ENCODE measurements at places on chromosomes 11 and 22.

DNA sequence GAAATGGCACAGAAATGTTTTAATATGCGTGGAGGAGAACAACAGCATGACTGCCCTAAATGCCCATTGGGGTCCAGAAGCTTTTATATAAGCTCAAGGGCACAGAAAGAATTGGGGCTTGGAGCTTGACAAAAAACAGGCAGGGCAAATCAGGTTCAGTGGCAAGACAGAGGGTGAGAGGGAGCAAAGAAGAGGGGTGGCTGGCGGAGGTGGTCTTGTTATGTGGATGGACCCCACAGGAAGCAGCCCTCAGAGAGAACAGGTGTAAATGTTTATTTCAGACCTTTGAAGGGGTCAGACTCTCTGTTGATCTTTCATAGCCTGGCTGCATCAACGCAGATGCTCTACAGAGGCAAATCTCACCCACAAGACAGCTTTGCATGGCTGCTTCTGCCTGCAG, 213.1 kb upstream of the B3GAT1 start:
- DNase-seq = no peak

DNA sequence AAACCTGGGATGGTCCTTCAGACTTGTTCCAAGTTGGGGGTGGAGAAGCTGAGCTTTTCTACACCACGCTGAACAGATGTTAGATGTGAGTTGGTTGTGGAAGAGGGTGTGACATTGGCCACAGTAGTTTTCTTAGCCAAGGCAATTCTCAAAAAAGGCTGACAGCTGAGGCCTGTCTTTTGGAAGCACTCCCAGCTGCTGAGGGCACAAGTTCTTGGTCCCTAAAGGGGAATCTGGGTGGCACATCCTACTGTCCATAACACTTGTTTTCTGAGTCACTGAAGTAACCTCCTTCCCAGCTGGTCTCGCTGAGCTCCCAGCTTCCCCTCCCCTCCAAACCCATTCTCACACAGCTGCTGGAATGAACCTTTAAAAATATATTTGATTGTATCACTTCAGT, 375.7 kb upstream of the KIRREL3 start:
- DNase-seq = no peak

GRCh38 chr11:133934599-133935550, 21.9 kb downstream of the IGSF9B start:
- peak; percentile 70 for DNase-seq

GRCh38 chr22:47802421-47802820, 1040.0 kb downstream of the TBC1D22A start:
- no peak for DNase-seq

GRCh38 chr11:114782650-114783310, 104.5 kb downstream of the NXPE2 start:
- DNase-seq = no peak

All from C1 segment of cervical spinal cord (tissue), 14 donors.